HuH-7.5 (cell line): ENCODE measurements at places on chromosomes 5 and 9.

- DNase-seq: no peak
These were observed 12.7 kb upstream of the FGF1 start for GRCh38 chr5:142698447-142699183.

DNA sequence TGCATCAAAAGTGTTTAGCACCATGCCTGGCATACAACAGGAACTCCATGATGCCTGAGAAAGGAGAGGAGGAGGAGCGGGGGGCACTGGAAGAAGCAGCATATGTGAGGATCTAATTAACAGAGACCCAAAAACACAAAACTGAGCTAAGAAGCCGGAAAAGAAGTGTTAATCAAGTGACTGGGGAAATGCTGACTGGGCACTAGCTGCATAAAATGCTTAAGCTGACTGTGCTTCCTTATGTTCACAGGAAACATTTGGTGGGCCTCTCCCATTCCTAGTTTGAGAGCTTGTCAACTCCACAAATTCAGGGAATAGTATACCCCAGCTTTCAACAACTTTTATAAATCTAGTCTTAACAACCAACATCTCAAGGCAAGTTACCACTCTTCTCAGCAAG, 26.6 kb downstream of the DEPDC1B start:
- no peak for DNase-seq

- no peak for DNase-seq
These were observed 388.8 kb downstream of the KDM4C start for GRCh38 chr9:7146582-7146981.

DNA sequence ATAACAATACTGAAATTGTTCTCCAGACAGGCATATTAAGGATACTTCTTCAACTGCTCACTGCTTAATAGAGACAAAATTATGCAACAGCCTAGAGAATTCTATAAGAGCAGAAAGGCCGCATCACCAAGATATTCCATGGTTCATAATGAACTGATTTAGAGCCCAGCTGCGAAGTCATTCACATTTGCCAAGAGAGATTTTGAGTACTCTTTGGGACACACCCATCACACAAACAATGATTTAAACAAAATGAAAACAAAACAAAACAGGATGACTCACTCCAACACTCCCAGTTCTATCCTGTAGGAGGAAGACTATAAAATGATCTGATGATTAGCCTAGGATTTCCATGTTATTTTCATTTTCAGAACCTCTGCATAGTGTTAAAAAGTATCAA, 145.7 kb upstream of the GNA14 start:
- no peak for DNase-seq

DNA sequence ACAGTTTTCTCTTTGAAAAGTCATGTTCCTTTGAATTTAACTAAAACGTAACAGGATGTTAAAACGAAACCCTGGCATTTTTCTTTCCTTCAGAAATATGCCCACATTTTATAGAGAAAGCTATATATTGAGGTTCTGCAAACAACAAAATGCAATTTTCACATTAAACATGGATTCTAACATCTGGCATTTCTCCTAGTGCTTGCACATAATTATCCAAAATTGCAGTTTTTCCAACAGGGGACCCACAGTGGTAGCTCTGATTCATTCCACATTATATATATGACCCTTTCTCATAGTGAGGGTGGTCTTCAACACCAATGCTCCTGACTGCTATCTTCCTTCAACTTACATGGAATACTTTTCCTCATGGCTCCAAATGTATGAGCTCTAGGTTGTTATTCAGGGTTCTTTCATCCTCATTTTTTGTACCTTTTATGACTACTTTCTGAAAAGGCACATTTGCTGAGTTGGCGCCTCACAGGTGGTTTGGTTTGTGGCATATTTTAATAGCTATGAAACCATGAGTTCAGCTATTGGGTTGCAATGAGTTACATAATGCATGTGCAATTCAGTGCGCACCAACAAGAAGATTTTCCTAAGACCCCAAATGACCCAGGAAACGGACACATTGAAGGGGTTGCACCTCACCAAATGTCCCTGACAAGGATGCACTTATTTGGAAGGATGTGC, 551.7 kb downstream of the RAB3C start:
- no peak for DNase-seq
